T-helper 1 cell (primary cell): ENCODE measurements at places on chromosomes 3 and 15.

- no peak for DNase-seq
Observed at GRCh38 chr15:48582452-48583247, 62.9 kb downstream of the FBN1 start.

GRCh38 chr15:91283155-91283554, 183.1 kb downstream of the SV2B start:
- DNase-seq, result no peak

GRCh38 chr3:19149368-19149767, 1.1 kb downstream of the KCNH8 start:
- DNase-seq, result no peak

- no peak for DNase-seq
Observed at GRCh38 chr15:92195241-92195640, 198.4 kb upstream of the ST8SIA2 start.

GRCh38 chr3:58469096-58469495, 22.8 kb upstream of the KCTD6 start:
- no peak for DNase-seq

GRCh38 chr15:93035953-93036810, 52.8 kb downstream of the RGMA start:
- DNase-seq, result peak; percentile 42

DNA sequence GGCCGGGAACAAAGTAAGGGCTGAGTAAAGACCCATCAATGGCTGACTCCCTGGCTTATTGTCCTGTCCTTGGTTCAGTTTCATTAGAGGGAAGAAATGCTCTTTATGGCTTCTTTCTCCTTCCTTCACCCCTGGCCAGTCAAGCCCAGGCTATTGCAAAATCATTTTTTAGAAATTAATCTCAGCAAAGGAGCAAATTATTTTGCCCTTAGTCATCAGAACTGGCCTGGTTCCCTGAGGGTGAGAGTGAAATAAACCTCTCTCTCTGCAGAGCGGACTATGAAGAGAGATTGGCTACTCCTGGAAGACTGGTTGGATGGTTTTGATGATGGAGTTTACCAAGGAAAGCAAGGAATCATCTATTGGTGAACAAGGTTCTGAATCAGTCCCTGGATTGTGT, 52.7 kb upstream of the OXTR start:
- DNase-seq, result no peak

DNA sequence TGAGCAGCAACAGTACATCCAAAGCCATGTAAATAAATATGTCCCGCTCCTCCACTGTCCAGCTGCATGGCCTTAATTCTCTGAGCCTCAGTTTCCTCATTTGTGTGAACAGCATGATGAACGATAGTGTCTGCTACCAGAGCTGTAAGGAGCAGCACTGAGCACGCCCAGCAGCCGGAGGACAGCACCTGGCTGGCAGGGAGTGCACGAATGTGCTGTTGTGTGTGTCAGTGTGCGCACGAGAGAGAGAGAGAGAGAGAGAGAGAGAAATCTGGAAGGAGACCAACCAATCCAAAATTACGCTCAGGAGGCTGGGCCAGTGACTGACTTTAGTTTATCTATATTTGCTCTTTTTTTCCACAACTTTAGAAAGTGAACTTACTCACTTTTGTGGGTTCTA, 26.6 kb upstream of the PLXNA1 start:
- no peak for DNase-seq

GRCh38 chr3:100081311-100081710, 33.0 kb downstream of the FILIP1L start:
- DNase-seq, result no peak
